ENCODE measurements at places on chromosomes 2 and 18. TPM values are rescaled to one million over a fixed set of nuclear protein-coding genes. Genes with fewer than 3 reads are reported as not detected.

FN1 gene
- total RNA-seq, result 15,002 TPM

SPOPL gene
- total RNA-seq, result 12.6 TPM

SMAD4 gene
- total RNA-seq, result 89.1 TPM

AGXT gene
- total RNA-seq, result not detected

KIF1A gene
- total RNA-seq, result under 0.01 TPM

SCN7A gene
- total RNA-seq, result not detected

CXCR4 gene
- not detected for total RNA-seq

DSC1 gene
- total RNA-seq, result 1.3 TPM

CD302 gene
- 0.87 TPM for total RNA-seq

CFC1 gene
- not detected for total RNA-seq

DCTN1 gene
- 148 TPM for total RNA-seq

KCNS3 gene
- 0.11 TPM for total RNA-seq

TAF1B gene
- 19.0 TPM for total RNA-seq

CNTNAP5 gene
- total RNA-seq, result not detected

KCNK3 gene
- total RNA-seq, result not detected

CYP27C1 gene
- total RNA-seq, result 3.1 TPM

TFCP2L1 gene
- total RNA-seq, result under 0.01 TPM

RFX8 gene
- not detected for total RNA-seq

IGFBP2 gene
- 775 TPM for total RNA-seq

RND3 gene
- 111 TPM for total RNA-seq

LRP2 gene
- not detected for total RNA-seq

LCT gene
- total RNA-seq, result not detected

KIAA2012 gene
- under 0.01 TPM for total RNA-seq

HTR2B gene
- under 0.01 TPM for total RNA-seq

ST6GAL2 gene
- under 0.01 TPM for total RNA-seq

SPC25 gene
- total RNA-seq, result 3.0 TPM

RAB27B gene
- 9.8 TPM for total RNA-seq

ADD2 gene
- not detected for total RNA-seq

GPR55 gene
- total RNA-seq, result not detected

SLC8A1 gene
- 4.3 TPM for total RNA-seq

NT5C1B gene
- total RNA-seq, result not detected

IL1R2 gene
- 3.1 TPM for total RNA-seq

GRB14 gene
- 2.8 TPM for total RNA-seq

NIF3L1 gene
- total RNA-seq, result 20.0 TPM

MPV17 gene
- total RNA-seq, result 56.1 TPM

TNFAIP6 gene
- not detected for total RNA-seq

ANKRD30B gene
- under 0.01 TPM for total RNA-seq

SNTG2 gene
- total RNA-seq, result not detected

BMP10 gene
- not detected for total RNA-seq

CPLX4 gene
- not detected for total RNA-seq

FBXO41 gene
- 7.5 TPM for total RNA-seq

CXCR2 gene
- not detected for total RNA-seq

CXCR1 gene
- total RNA-seq, result not detected

RAB6C gene
- 1.2 TPM for total RNA-seq

EFR3B gene
- total RNA-seq, result 0.39 TPM

SF3B6 gene
- total RNA-seq, result 102 TPM

SATB2 gene
- total RNA-seq, result 0.22 TPM

TUBA4B gene
- total RNA-seq, result not detected

ABCG5 gene
- total RNA-seq, result not detected

CCDC74A gene
- 5.2 TPM for total RNA-seq

ADGRF3 gene
- total RNA-seq, result 0.54 TPM

DYNAP gene
- total RNA-seq, result not detected

FBXO15 gene
- total RNA-seq, result 0.39 TPM

TSPYL6 gene
- total RNA-seq, result not detected

C1GALT1C1L gene
- 1.3 TPM for total RNA-seq

G6PC2 gene
- not detected for total RNA-seq

MSH6 gene
- 62.8 TPM for total RNA-seq
